ENCODE measurements at places on chromosomes 16 and 17.
A peak's percentile ranks its signal among the peaks of the same experiment; 100 is the strongest.

DNA sequence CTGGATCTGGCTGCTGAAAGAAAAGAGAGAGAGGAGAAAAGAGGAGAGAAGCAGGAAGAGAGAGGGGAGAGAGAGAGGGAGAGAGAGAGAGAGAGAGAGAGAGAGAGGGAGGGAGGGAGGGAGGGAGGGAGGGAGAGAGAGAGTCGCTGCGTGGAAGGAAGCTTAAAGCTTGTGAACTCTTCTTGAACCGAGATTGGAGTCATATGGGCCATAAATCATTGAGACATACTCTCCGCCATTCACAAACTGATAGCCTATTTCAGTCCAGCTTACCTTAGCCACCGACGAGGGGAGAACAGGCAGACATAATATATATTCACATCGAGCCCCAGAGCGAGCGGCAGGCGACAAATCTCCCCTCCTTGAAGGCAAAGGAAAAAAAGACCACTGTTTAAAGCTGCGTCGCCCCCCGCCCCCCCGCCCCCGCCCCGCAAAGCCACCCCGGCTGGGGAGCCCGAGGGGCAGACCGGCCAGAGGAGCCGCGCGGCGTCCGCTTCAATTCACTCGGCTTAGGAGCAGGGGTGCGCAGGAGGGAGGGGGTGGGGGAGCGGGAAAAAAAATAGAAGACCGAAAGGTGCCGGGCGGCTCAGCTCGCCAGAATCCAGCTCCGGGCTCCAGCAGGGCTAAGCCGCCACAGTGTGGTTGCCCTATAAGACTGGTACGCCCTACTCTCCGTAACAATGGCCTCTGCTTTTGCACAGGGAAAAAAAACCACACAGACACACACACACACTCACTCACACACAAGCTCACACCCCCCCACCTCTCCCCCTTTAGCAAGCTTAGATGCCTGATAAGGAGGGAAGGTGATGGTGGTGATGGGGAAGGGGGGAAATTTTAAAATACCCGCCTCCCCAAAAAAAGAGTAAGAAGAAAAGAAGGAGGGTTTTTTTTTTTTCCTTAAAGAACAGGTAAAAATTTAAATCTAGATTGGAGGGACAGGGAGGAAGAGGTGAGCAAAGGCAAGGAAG, 10.6 kb upstream of the HOXB2 start:
- peaks cover 98% of the 10 kb centered on the region for H3K27me3 ChIP-seq
- H3K36me3 ChIP-seq: no peaks in the 10 kb centered on the region
- peak overlapping the region; percentile 20 for H3K4me3 ChIP-seq
- DNase-seq: no peak

GRCh38 chr17:31598399-31598782, 206.9 kb downstream of the RAB11FIP4 start:
- no peak overlapping the region for H3K4me3 ChIP-seq
- H3K27me3 ChIP-seq: no peaks in the 10 kb centered on the region
- H3K36me3 ChIP-seq: no peaks in the 10 kb centered on the region
- peaks cover 5% of the 10 kb centered on the region for H3K4me1 ChIP-seq
- H3K27ac ChIP-seq: no peak overlapping the region

- H3K27me3 ChIP-seq: no peaks in the 10 kb centered on the region
- peaks cover 3% of the 10 kb centered on the region for H3K36me3 ChIP-seq
- H3K4me1 ChIP-seq: peaks cover 16% of the 10 kb centered on the region
- no peak for DNase-seq
- H3K27ac ChIP-seq: no peak overlapping the region
Measured at GRCh38 chr16:70701596-70701995, 15.7 kb upstream of the MTSS2 start.

GRCh38 chr16:12214509-12214908, 238.0 kb downstream of the SNX29 start:
- no peaks in the 10 kb centered on the region for H3K36me3 ChIP-seq
- DNase-seq: no peak
- no peaks in the 10 kb centered on the region for H3K27me3 ChIP-seq
- H3K4me3 ChIP-seq: no peak overlapping the region

DNA sequence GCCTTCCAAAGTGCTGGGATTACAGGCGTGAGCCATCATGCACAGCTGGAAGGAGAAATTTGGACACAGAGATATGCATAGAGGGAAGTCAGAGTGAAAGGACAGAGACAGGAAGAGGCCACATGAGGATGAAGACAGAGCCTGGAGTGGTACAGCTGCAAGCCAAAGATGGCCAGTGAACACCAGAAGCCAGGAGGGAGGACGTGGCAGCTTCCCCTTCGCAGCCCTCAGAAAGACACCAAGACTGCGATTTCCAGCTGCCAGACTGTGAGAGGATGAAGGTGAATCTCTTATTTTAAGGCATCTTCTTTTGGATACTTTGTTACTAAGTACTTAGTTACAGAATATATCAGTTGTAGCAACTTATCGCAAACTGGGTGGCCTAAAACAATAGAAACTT, 60.5 kb upstream of the PLCG2 start:
- DNase-seq: no peak
- no peaks in the 10 kb centered on the region for H3K4me1 ChIP-seq
- H3K36me3 ChIP-seq: no peaks in the 10 kb centered on the region

GRCh38 chr16:11632455-11632939, 35.8 kb upstream of the SNN start:
- H3K36me3 ChIP-seq: no peaks in the 10 kb centered on the region
- H3K27ac ChIP-seq: peak overlapping the region; percentile 30
- no peak overlapping the region for H3K4me3 ChIP-seq
- H3K27me3 ChIP-seq: peaks cover 2% of the 10 kb centered on the region
- peaks cover 11% of the 10 kb centered on the region for H3K4me1 ChIP-seq

- H3K4me3 ChIP-seq: no peak overlapping the region
- no peaks in the 10 kb centered on the region for H3K36me3 ChIP-seq
- H3K4me1 ChIP-seq: no peaks in the 10 kb centered on the region
- no peak overlapping the region for H3K27ac ChIP-seq
- DNase-seq: no peak
Measured at GRCh38 chr17:12536472-12536871, 129.2 kb upstream of the MYOCD start.

- no peaks in the 10 kb centered on the region for H3K27me3 ChIP-seq
- H3K27ac ChIP-seq: no peak overlapping the region
- no peak overlapping the region for H3K4me3 ChIP-seq
- H3K36me3 ChIP-seq: no peaks in the 10 kb centered on the region
- peaks cover 20% of the 10 kb centered on the region for H3K4me1 ChIP-seq
- no peak for DNase-seq
Measured at GRCh38 chr17:38872027-38872511, 2.2 kb downstream of the LASP1 start.

DNA sequence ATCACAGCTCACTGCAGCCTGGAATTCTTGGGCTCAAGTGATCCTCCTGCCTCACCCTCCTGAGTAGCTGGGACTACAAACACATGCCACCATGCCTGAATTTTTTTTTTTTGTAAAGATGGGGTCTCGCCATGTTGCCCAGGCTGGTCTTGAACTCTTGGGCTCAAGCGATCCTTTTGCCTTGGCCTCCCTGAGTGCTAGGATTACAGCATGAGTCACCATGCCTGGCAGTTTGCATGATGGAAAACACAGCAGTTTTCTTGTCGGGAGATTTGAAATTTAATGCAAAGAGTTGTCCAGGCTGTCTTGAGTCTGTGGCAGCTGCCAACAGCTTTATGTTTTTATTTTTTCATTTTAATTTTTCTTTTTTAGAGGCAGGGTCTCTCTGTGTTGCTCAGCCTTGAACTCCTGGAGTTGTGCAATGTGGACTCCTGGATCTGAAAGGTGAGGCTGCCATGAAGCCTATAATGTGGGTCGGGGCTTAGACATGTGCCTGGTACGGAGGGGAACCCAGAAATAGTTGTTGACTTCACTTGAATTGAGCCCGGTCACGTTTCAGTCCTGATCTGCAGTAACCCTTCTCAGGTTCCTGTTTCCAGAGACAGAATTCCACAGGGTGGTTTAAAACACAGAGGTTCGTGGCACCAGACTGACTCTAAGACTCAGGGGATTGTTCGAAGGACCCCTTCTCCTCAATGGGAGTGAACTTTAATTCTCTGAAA, 18.7 kb downstream of the CD300A start:
- no peak overlapping the region for H3K27ac ChIP-seq
- DNase-seq: no peak
- H3K27me3 ChIP-seq: no peaks in the 10 kb centered on the region
- no peaks in the 10 kb centered on the region for H3K4me1 ChIP-seq
